ENCODE measurements at places on chromosomes 16 and 17.

DNA sequence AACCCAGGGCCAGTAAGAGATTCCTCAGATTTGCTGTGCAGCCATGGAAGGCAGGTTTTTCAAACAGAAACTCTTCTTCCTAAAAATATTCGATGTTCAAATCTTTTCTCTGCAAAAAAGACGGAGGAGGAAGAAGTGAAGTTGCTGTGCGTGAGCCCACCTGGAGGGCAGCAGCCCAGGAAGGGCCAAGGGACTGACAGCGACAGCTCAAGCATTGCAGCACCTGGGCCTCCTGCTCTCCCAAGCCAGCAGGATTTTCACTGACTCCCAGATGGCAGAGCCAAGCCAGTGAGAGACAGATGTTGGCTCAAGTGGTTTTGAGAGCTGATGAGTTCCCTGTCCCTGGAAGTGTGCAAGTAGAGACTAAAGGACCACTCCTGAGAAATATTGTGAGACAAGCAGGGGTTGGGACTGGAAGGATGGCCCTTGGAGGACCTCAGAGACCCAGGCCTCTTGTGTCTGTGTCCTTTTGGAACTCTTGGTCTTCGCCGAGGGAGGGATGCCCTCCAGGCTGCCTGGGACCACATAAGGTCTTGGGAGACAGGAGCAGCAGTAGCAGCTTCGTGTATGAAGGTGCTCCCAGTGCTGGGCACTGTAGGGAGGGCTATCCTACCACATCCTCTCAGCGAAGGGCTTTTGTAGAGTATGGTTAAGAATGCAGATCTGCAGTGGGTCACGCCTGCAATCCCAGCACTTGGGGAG is 29.3 kb upstream of the TNFRSF13B start:
- no peak for DNase-seq

DNA sequence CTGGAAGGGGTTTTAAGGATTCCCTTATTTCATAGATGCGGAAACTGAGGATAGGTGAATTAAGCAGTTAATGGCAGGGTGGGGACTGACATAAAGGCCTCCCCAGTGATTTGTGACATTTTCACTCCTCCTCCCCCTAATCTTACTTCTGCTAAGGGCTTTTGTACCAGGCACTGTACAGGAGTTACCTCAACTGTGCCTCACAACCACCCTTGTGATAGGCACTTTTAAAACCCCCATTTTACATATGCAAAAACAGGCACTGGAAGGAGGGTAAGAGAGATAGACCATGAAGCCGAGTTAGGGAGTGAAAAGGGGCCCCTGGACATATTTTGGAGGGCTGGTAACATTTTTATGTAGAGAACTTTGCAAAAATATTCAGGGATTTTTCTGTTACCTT is 862 bp upstream of the GDE1 start:
- no peak for DNase-seq

- DNase-seq: peak; percentile 100
Observed at GRCh38 chr17:48025040-48025903, 12.3 kb downstream of the COPZ2 start.

DNA sequence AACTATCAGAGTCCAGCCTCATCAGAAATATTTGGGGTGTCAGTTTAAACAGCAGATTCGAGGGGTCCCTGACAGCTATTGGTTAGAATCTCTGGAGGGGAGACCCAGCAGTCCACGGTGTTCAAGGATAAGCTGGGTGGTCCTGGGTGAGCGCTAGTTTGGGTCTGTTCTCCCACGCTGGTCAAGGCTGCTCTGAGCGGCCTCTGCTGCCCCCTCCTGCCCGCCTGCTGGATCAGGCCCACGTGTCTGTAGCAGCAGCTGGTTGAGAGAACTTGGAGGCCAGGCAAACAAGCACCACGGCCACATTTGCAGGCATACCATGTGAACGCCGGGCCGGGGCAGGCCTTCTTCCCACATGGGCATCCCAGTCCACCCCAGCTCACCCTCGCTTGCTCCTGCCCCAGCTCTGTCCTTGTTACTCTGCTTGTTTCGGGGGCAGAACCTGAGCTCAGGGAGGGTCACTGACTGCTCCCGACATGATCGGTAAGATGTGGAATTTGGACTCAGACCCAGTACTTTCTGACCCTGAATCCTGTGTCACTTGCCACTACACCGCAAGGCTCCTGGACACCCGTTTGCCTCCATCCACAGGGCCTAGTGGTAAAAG is 7.4 kb downstream of the FOXF1 start:
- DNase-seq: no peak

DNA sequence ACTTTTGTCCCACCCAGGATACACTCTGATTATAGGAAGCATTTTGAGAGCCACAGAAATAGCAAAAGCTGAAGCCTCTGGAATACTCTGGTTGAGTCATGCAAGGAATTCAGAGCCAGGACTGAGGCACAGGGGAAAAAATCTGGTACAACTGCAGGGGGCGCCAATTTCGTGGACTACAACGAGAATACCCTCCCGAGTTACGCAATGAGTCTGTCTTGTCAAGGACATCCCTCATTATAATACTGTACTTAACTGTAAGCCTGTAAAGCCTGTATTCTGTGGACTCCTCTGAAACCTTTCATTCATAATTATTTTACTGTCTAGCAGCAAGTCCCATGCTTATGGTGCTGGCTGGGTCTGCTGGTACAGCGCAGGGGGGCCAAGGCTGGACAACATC is 7.8 kb downstream of the HOXB1 start:
- no peak for DNase-seq

DNA sequence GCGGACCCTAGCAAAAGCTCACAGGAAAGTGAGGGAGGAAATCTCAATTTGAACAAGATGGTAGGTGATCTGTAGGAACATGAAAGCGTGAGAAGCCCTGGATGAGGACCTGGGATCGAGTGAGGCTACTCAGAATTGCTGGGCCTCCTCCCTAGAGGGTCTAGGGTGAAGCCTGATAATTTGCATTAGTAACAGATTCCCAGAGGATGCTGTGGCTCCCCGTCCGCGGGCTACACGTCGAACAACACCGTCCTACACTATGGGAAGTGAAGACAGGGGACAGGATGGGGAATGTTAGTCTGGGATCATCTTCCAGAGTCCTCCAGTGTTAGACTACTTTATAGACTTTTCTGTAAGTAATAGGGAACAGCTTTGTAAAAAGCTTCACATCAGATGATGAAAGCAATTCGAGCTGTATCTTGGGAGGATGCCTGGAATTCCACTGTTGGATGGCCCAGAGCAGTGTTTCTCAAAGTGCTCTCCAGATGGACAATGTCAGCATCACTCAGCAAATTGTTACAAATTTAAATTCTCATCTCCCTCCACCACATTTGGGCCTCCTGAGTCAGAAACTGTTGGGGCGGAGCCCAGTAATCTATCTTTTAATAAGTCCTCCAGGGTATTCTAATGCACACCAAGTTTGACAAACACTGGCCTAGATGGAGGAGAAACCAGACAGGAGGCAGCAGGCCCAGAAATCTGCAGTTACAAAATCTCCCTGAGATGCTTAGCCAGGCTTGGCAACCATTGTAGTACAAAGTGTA is 6.5 kb downstream of the FNDC8 start:
- no peak for DNase-seq

DNA sequence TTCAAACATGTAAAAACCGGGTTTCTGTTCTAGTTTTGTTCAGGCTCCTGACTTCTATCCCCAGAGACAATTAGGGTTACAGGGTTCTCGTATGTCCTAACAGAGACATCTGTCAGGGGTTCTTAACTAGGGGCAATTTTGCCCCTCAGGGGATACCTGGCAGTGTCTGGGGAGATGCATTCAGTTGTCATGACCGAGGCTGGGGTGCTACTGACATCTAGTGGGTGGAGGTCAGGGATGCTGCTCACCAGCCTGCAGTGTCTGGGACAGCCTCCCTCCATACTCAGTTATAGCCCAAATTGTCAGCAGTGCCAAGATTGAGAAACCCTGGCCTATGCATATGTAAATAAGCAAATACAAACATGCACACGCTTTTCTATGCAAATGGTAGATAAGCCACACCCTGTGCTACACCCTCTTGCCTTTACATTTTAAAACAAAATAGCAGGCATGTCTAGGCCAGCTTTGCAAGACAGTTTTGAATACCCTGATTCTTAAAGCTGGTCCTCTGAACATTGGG is 37.4 kb downstream of the CLEC16A start:
- no peak for DNase-seq

GRCh38 chr16:14485121-14485551 is 144.9 kb downstream of the PARN start:
- DNase-seq: no peak

DNA sequence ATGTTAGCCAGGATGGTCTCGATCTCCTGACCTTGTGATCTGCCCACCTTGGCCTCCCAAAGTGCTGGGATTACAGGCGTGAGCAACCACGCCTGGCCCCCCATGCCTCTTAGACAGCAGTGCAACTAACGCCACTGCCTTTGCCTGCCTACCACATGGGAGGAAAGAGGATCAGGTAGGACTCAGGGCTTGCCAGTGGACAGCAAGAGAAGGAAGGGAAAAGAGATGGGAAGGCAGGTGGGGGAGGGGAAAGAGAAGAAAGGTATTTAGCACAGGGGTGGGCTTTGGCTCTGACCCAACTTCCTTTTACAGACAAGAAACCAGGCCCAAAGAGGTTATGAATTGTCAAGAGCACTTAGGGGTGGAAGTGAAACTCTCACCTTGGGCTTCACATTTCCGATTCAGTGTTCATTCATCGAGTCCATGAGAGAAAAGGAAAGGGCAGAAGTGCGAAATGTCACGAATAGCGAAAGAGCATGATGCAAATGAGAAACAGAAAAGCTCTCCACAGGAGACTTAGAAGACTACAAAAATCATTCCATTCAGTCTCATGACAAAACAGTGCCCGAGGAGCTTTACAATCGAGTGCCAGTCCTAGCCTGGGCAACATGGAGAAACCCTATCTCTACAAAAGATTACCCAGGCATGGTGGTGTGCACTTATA is 36.4 kb downstream of the CDK5R1 start:
- DNase-seq: no peak

- no peak for DNase-seq
Observed at GRCh38 chr16:54200161-54200534, 86.4 kb downstream of the IRX3 start.

- no peak for DNase-seq
Observed at GRCh38 chr17:2571523-2572303, 21.7 kb upstream of the PAFAH1B1 start.

DNA sequence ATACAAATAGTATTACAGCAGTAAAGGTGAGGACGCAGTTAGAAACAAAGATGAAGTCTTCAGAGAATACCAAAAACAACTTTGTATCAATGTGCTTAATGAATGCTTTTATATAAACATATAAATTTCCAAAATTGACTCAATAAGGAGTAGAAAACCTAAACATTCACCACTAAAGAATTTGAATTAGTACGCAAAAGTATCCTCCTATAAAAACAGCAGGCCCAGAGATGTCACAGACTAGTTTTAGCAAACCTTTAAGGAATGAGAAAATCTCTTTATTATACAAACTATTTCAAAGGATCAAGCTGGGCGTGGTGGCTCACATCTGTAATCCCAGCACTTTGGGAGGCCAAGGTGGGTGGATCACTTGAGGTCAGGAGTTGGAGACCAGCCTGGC is 86.2 kb downstream of the OR1D5 start:
- DNase-seq: no peak

DNA sequence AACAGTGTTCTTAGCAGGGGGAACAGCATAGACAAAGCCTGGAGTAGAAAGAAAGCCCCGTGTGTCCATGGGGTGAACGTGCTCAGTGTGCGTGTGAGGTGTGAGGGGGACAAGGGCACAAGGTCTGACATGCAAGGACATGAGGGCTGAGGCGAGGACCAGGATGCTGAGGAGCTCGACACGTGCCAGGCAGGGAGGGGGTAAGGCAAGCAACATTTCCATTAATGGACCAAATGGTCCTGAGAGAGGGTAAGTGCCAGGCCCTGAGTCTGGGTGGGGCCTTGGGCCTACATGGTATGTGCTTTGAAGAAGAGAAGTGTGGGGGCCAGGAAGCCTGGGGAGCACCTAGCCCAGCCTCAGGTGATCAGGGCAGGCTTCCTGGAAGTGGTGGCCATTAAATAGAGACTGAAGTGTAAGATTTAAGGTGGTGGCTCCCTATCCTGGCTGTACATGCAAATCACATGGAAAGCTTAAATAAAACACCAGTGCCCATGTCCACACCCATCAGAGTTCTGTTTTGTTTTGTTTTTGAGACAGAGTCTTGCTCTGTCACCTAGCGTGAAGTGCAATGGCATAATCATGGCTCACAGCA is 29.3 kb downstream of the ADCY7 start:
- peak; percentile 30 for DNase-seq

- no peak for DNase-seq
Observed at GRCh38 chr17:72204742-72205141, 83.9 kb downstream of the SOX9 start.

- DNase-seq: peak; percentile 97
Observed at GRCh38 chr17:38729886-38730525, at the start of gene CISD3. TSS of gene CISD3 (plus strand) at chr17:38730341. CDS start at chr17:38730359, 18 bp downstream.

DNA sequence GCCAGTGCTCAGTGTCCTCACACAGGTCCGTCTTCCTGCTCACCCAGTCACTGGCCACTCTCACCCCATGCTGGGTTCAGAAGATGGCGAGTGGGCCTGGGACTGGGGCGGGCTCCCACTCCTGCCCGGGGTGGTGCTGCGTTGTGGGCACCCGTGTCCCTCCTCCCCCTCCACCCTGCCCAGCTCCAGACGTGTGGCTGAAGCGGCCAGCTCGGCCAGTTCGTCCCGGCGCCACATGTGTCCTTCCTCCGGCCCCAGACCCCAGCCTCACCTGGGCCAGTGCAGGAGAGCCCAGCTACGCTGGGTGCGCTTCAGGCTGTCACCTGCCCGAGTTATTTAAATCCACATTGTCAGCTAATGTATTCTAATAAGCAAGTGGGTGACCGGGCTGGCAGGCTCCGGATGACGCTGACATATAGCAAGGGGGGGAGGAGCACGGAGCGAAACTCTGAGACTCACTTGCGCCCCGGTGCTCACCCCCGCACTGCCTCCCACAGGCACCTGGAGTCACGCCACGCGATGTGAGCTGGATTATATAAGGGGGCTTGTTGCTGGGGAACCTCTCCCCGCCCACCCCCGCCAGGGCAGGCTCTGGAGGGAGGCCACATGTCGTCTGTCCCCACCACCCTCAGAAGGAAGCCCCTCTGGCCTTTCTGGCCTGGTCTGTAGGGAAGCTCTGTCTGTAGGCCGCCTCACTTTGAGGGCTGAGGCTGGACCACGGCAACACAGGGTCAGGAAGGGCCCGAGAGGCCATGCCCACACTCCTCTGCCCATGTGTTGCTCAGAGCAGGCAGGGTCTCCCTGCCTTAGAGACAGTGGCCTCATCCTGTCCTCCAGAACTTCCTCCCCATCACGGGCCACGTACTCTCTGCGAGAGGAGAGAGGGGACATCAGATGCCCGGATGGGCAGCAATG is 7.1 kb upstream of the BAIAP2 start:
- DNase-seq: peak; percentile 69

DNA sequence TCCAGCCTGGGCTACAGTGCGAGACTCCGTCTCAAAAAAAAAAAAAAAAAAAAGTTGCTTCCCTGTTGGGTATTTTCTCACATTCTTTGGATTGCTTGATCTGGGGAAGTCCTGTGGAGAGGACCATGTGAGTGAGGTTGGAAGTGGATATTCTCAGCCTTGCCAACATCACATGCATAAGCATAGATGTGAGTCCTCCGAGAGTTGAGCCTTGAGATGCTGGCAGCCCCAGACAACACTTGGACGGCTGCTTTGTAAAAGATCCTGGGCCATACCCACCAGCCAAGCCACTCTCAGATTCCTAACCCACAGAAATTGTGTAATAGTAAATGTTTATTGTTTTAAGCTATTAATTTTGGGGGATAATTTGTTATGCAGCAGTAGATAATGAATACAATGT is 1570.0 kb upstream of the GOT2 start:
- no peak for DNase-seq

- no peak for DNase-seq
Observed at GRCh38 chr17:19569785-19570543, 36.3 kb downstream of the SLC47A1 start.

- no peak for DNase-seq
Observed at GRCh38 chr16:10262377-10263132, 80.3 kb upstream of the GRIN2A start.

- DNase-seq: peak; percentile 58
Observed at GRCh38 chr17:17227608-17228520, 9.1 kb downstream of the FLCN start.

All from spleen (tissue), 13 donors.